ENCODE measurements at places on chromosomes 12 and 14.

- peak; percentile 49 for DNase-seq
Observed at GRCh38 chr14:104977681-104978653, at the start of gene AHNAK2. TSS of gene AHNAK2 (minus strand) at chr14:104978374. CDS start at chr14:104978237, 137 bp downstream.

DNA sequence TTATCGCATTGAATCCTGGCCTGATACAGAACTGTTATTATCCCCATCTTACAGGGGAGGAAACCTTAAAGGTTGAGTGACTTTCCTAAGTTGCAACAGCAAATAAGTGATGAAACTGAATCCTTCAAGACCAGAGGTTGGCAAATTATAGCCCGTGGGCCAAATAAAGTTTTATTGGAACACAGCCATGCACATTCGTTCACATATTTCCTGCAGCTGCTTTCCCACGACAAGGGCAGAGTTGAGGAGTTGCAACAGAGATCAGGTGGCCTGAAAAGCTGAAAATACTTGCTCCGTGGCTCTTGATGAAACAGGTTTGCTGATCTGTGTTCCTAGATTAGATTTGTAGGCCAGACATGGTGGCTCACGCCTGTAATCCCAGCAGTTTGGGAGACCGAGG lies 126.7 kb downstream of the PHETA1 start:
- DNase-seq: no peak

- DNase-seq: no peak
Observed at GRCh38 chr12:106211973-106212372, 35.8 kb downstream of the CKAP4 start.

DNA sequence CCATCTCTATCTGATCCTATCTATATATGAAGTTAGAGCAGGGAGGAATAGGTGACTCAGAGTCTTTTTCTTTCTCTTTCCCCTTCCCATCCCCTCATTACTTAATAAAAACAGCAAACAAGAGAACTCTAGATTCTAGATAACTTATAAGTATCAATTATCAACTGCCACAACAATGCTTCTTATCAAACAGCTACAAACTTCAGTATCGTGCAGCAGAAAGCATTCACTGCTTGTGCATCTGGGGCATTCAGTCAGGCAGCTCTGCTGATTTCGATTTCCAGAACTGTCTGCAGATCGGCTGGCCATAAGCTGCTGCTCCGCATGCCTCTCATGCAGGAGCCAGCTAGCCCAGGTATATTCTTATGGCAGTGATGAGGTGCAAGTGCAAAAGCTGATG lies 19.4 kb downstream of the A2ML1 start:
- no peak for DNase-seq

DNA sequence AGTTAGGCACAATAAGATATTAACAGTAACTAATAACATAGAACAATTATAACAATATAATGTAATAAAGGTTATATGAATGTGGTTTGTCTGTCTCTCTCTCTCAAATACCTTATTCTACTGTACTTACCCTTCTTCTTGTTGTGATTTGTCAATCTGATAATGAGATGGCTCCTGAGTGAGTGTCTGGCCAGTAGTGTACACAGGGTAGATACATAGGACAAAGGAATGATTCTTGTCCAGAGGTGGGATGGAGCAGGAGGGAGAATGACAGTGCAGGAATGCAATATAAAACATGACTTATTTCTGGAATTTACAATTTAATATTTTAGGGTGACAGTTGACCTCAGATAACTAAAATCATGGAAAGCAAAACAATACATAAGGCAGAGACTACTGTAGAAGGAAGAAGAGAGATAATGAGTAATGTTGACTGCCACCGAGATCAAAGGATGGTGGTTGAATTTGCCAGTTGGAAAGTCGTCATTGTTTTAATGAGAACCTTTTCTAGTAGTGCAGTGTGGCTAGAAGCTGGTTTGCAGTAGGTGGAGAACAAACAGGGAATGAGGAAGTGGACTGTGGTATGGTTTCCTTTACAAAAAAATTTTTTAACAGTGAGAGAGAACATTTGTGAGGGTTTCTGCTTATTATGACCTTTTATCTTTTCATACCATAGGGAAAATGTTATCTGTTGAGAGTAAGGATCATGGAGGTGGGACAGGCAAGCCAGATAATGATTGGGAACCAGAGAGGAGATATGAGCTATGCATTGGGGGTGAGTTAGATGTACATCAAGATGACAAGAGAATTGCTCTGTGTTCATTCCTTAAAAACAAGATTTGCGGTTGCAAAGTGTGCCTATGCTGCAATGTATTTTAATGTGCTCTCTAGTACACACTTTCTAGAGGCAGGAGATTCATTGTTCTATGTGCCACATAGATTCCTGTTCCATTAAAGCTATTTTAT lies 458.3 kb downstream of the BTG1 start:
- no peak for DNase-seq

DNA sequence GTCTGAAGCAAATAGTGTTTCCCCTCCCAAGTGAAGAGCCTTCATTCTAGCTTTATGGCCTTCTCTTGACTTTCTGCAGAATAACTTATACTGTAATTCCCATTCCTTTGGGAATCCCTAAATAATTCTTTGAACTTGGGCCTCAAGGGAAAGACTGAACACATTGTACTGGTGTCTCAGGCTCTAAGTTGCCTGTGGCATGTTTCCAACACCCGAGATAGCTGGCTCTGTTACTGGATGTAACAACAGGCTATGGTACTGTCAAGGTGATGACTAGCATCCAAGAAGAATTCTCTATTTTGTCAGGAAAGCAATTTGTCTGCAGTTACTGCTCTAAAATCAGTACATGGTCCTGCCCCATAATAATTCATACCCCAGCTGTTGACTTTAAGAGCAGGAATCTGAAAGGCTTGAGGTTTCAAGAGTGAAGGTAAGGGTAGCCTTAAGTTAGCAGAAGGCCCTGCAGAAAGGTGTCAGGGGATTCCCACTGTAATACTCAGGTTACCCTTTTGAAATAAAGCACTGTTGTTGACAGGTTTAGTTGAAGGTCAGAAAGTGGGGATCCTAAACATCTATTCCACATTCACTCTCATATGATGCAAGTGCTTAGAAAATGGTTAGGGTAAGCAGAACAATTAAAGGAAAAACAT lies 5.2 kb downstream of the GPX2 start:
- no peak for DNase-seq

- DNase-seq: no peak
Observed at GRCh38 chr12:75599061-75599460, 87.7 kb upstream of the KRR1 start.

DNA sequence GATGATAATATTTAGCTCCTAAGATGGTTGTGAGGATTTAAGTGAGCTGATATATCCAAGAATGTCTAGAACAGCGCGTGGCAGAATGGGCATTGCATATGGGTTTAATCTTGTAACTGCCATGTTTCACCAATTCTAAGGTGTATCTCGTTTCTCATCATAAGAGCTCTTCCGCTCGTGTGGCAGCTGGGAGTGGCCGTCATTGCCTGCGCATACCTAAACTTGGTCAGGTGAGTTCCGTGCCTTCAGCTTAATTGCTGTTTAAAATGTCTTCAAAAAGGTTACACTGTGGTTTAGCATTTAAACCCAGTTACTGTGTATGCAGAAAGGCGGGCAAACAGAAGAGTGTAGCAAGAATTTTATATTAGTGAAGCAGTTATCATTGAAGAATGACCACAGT lies 4.5 kb upstream of the AQP2 start:
- no peak for DNase-seq

GRCh38 chr12:90823859-90824258 lies 131.1 kb downstream of the CCER1 start:
- DNase-seq: no peak

GRCh38 chr14:67630186-67630585 lies 10.5 kb downstream of the ARG2 start:
- DNase-seq: no peak

GRCh38 chr14:64478634-64479250 lies 13.4 kb downstream of the AKAP5 start:
- no peak for DNase-seq

DNA sequence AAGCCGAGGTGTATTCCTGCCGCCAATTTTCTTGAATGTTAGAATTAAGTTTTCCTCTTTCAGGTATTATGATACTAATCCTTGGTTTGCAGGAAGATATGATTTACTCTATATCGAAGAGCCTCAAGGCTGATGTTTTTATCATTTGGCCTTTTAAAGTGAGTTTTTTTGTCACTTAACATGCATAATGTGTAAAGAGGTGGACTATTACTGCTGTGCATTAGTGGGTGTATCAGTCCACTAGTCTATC lies 11.1 kb upstream of the TMPO start:
- no peak for DNase-seq

DNA sequence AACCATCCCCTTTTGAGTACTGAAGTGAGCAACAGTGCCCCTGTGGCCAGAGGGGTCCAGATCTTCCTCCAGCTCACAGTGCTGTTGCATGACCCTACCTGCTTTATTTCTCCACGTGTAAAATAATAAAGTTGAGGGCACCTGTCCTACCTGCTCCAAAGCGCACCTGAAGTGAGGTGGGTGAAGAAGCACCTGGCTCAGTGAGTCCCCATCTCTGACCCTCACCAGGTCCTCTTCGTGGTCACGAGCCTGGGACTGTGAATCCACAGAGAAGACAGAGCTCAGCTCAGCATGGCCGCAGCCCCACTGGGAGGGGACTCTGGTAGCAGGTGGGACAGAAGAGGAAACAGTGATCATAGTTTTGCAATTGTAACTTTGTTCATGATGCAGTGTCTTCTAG lies 976.7 kb upstream of the TMEM132C start:
- no peak for DNase-seq

GRCh38 chr12:46786774-46787173 lies 39.0 kb downstream of the SLC38A4 start:
- DNase-seq: no peak

- no peak for DNase-seq
Observed at GRCh38 chr14:53265025-53265424, 111.9 kb upstream of the DDHD1 start.

Data from NCI-H1048 (cell line).